NCI-H748 treated with DMSO at 0.1 percent for 48 hours (cell line): ENCODE measurements at places on chromosomes 7 and 10.

- DNase-seq, result no peak
Observed at GRCh38 chr10:45470098-45471012, 96.3 kb downstream of the ALOX5 start.

DNA sequence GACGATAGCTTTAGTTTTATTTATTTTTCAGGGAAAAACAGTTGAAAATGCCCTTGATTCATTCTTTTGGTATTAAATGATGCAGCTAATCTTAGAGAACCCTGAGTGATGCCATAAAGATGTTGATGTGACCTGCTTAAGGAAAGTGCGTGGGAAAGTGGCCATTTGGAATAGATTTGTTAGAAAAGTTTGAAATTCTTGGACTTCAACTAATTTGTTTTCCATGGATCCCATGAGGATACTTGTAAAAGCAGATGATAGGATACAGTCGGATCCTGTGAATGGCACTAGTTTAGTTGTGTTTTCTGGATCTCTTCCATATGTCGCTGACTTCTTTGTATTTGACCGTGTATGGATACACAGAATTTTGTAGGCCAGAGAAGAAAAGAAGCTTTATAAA lies 69.0 kb downstream of the SEPTIN7 start:
- DNase-seq, result no peak

DNA sequence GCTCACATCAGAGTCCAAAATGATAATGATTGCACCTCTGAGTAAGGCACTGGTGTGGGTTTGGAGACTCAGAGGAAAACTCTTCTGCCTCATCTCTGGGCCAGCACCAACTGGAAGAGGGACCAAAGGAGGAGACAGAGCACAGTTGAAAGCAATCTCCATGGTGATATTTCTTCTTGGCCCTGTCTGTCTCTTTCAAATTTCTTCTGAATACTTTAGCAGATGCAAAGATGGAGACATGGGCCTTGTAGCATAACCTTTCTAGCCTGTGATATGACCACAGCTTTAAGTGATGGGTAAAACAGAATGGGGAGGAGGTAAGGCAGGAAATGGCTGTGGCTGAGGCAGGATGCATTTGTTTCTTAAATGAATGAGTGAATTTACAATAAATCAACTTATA lies 12.2 kb upstream of the GIMAP7 start:
- DNase-seq, result no peak

DNA sequence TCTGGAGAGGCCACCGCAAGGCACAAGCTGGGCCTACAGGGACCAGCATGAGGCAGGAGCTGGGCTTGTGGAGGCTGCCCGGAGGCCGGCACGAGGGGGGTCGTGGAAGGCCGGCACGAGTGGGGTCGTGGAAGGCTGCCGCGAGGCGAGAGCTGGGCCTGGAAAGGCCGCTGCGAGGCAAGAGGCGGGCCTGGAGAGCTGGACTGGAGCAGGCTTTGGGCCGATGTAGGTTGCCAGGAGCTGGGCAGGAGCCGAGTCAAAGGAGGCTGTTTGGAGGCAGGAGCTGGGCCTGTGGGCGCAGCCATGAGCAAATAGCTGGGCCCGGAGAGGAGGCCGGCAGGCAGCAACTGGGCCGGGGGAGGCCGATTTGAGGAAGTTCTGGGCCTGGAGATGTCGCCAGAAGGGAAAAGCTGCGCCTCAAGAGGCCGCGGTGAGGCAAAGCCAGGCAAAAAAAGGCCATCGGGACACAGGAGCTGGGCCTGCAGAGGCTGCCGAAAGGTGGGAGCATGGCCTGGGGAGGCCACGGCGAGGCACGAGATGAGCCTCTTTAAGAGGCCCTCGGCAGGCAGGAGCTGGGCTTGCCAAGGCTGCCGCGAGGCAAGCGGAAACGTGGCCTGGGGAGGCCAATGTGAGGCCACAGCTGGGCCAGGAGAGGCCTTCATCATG lies 26.5 kb downstream of the MDH2 start:
- DNase-seq, result no peak

DNA sequence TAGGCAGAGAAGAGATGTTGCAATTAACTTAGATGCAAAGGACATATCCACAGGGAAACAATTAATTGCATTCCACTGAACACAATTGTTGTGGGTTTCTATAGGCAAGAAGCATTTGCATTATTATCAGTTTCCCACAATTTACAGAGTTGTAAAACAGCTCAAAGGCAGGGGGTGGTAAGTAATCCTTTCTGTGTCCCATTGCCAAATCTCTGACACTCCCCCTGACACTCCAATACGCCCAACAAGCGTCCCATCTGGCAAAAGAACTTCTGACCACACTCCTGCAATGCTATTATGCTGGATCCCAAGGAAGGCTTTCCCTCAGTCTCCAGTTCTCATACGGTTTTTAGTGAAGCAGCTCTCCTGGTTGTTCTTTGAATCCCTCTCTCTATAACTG lies 179.8 kb downstream of the CXCL12 start:
- DNase-seq, result no peak

- no peak for DNase-seq
Observed at GRCh38 chr10:113000876-113001598, 51.0 kb downstream of the TCF7L2 start.

DNA sequence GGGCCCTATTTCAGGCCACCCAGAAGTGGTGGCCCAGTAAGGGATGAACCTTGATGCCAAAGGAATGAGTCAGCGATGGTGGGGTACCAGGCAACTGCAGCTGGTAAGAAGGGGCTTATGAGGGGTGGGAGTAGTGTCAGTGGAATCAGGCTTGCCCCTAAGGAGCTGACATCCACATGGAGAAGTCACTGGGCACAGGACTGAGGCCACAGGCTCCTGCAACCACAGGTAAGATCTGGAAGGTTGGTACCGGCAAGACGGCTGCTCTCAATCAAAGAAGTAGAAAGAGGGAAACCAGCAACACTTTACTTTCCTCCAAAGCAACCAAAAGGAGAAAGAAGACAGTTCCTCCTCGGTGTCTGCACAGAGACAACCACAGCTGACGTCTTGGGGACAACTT lies 2.5 kb downstream of the GCK start:
- no peak for DNase-seq

GRCh38 chr7:142698429-142698828 lies 50.8 kb upstream of the PRSS1 start:
- DNase-seq, result no peak

GRCh38 chr10:114288424-114289095 lies 49.5 kb downstream of the VWA2 start:
- no peak for DNase-seq
